Activated naive CD4-positive, alpha-beta T cell treated with anti-CD3 and anti-CD28 coated beads, Interleukin-2, amount 50 U/mL, for 72 hours (primary cell): ENCODE measurements at places on chromosomes 11 and 22. TPM values are rescaled to one million over a fixed set of nuclear protein-coding genes. Genes with fewer than 3 reads are reported as not detected.

DNA sequence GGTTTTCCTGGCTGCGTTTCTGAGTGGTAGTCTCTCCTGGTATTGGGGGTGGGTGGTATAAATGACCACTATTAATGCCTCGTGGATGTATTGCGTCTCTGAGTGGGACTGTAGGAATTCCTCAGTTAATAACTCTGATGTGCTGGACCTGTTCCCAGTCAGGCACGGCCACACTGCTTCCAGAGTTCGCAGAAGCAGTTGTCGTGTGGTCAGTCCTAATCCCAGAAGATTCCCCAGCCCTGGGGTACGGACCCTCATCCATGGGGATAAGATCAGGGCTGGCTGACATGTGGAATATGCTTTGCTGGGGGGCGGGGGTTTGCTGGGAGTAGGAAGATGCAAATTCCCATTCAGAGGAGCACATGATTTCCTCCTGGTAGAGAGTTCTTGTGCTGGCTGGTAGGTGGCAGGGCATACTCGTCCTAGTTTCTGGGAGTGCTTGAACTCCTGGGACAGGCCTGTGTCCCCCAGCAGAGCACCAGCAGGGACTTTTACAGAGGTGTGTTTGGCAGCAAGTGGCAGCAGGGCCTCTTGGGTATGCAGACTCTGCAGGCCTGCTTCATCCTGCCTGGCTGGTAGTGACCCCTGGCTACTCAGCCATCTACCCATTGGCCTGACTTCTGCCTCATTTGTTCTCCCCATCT, 157.4 kb downstream of the NAV2 start:
- DNase-seq = no peak

- peak; percentile 44 for DNase-seq
These were observed 30.2 kb upstream of the ACCSL start for GRCh38 chr11:44017443-44018126.

DNA sequence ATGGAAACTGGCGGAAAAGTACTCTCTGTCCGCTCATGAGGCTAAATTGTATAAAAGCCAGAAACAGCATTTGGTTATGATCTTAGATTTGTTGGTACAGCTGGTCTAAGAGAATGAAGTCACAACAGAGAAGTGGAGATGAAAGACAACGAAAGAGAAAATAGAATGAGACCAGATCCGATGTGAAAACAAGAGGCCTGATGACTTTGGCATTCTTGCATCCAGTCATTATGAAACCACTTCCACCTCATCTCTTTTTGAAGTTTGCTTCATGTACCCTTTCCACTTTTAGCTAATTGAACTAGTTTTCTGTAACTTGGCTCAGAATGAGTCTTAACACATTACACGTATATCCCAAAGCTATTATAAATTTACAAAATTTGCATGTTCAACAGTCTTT, 1431.7 kb downstream of the LRRC4C start:
- no peak for DNase-seq

Gene HOATZ
- total RNA-seq = not detected

- no peak for DNase-seq
These were observed 18.1 kb upstream of the MRTFA start for GRCh38 chr22:40654522-40655167.

DNA sequence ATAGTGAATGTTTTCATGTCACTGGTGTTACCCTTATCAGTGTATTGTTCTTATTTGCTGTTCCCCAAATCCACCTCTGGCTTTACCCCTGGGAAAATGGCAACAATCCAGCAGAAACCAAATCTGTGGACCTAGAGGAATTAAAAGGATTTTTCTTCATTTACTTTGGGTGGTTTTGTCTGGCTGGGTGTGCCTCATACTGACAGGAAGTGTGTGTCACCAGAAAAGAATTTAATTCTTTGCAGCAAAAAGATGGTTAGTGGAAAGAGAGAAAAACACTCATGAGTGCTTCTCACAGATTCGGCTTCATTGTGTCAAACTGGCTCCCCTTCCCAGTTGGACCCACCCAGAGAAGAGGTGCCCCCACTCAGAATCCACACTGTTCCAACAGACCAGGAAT, 38.9 kb downstream of the FZD4 start:
- no peak for DNase-seq

DNA sequence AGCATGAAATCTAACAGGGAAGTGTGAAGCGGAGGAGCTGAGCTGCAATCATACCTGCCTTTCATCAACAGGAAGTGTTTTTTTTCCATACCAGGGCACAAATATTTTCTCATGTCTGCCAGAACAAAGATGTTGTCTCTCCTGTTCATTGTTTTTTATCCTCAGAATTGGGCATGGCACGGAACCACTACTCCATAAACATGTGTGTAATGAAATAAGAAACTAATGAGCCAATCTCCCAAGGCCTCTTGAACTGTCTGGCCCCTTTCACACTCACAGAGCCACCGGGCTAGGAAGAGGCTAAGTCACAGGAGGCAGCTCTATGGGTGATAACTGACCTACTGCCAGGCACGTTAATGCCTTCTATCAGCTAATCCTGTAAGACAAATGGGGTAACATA, 124.4 kb downstream of the ETS1 start:
- DNase-seq = peak; percentile 2

DNA sequence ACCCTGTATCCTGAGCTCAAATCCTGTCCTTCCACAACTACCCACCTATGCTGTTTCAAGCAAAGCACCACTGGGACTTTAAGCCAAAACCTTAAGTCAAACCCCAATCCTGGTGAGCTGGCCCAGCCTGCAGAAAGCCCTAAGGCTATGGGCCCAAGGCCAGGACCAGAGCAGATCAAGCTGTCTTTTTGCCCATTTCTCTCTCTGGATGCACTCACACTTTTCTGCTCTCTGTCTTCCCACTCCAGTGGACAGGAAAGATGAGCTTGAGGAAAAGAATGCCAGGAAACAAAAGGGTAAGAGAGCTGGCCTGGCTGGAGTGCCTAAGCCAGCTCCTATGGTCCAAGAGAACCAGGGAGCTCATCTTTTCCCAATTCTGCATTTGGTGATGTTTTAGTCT, 284.3 kb upstream of the ISX start:
- DNase-seq = no peak
